Stimulated activated CD4-positive, alpha-beta T cell treated with anti-CD3 and anti-CD28 coated beads, TNF-alpha, amount 100 ng/mL, for 4 hours (primary cell): ENCODE measurements at places on chromosomes 6 and 20.

- DNase-seq: no peak
These were observed 851.2 kb upstream of the EYS start for GRCh38 chr6:66558189-66558588.

GRCh38 chr6:33989016-33989854, 156.7 kb downstream of the GRM4 start:
- no peak for DNase-seq

GRCh38 chr20:46802722-46803121, 91.9 kb upstream of the EYA2 start:
- no peak for DNase-seq

DNA sequence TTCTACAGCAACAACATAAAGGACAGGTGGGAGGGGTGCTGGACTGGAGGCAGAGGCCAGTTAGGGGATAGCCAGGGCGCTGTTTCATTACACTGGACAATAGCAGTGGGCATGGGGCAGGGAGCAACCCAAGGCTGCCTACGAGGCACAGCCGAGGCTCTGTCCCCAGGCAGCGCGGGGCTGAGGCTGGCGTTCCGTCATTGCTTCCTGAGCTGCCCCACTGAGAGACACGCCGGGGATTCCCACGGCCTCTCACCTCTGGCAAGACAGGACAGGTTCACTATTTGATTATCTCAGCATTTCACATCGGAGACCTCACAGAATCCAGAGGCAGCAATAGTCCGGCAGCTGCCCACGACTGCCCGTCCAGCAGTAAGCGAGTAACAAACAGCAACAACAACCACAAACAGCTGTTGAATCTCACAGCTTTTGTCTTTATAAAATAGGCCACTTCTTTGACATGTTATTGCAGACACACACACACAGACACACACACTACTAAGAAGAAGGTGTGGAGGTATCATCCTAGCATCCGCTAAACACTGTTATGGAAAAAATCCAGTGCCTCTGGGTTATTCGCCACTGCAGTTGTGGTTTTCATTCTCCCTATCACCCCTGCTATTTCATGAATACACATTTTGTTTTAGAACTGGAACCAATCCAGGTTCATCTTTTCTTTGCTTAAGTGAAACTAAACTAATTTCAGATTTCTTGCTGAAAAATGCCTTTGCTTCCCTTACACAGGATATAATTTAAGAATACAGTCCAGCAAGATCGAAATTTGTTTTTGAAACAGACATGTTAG, 19.5 kb downstream of the KIF25 start:
- no peak for DNase-seq

- DNase-seq: no peak
These were observed 38.3 kb upstream of the FAM184A start for GRCh38 chr6:119116712-119117281.

DNA sequence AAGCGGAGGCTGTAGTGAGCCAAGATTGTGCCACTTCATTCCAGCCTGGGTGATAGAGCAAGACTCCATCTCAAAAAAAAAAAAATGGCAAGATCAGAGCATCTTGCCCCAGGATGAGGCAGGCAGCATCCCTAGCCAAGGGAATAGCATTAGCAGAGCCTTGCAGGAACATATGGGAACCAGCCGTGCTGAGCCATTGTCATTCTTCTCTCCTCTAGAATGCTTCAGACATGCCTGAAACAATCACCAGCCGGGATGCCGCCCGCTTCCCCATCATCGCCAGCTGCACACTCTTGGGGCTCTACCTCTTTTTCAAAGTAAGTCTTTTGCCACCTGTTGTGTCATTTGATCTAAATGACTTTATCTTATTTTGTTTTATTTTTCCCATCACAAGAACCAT, 13.0 kb downstream of the HM13 start:
- DNase-seq: no peak

DNA sequence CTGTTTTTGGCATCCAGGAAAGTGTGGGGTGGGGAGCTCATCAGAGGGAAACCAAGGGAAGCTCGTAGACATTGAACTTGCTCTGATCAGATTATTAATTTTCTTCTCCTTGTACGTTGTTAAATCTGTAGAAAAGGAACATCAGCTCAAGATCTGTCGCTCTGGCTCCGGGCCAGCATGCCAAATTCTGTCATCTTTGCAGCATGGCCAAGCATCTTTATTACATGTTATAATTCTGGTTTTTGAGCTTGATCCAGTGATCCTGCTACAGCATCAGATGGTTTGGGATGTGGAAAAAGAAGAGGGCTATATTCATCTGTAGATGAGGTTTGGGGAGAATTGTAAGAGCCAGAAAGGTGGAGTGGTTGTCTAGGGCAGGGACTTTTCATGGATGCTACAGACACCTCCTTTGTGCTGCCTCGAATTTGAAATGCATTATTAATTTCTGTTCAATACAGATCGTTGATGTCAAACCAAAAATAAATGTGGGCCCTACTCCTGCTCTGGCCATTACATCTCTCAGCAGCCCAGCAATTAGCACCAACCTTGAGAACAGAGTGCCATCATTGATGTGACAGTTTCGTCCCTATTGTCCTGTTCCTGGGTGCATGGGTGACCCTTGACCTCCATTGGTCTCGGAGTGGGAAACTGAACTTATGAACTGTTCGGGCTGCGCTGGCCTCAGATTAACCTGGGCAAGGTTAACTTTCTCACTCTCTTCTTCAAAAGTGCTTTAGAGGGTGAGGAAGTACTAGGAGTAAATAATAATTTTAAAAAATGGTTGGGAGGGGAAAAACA, 250.8 kb downstream of the SOX4 start:
- no peak for DNase-seq

GRCh38 chr6:37640786-37641395, 56.8 kb downstream of the MDGA1 start:
- no peak for DNase-seq

DNA sequence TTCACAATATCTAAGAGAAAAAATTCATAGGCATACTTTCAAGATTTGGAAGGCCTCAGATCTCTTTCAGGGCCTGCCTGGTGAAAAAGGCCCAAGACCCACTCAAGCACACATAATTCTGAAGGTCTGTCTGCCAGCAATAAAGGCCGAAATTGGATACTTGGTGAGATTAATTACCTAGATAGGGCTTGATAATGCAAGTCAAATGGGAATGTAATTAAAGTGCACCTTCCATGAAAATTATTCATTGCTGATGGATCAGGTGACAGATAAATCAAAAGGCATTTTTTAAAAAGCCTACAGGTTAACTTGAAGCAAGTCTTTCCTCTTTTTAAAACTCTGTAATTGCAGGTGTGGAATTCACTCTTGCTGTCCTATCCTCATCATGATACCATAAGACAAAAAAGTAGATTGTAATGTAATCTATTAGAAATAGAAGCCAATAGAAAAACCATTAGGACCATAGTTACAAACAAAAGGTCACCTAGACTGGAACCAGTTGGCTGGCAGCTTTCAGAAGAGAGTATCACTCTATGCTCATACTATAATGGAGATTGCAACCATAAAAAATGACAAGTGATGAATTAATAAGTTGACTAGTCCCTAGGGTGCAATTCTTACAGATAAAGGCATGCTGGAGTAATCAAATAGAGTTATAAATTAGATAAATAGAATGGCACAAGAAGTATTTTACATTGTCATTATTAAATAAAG, 77.3 kb downstream of the EPHA7 start:
- no peak for DNase-seq

- DNase-seq: no peak
These were observed 887 bp upstream of the AIF1 start for GRCh38 chr6:31614075-31614619.

DNA sequence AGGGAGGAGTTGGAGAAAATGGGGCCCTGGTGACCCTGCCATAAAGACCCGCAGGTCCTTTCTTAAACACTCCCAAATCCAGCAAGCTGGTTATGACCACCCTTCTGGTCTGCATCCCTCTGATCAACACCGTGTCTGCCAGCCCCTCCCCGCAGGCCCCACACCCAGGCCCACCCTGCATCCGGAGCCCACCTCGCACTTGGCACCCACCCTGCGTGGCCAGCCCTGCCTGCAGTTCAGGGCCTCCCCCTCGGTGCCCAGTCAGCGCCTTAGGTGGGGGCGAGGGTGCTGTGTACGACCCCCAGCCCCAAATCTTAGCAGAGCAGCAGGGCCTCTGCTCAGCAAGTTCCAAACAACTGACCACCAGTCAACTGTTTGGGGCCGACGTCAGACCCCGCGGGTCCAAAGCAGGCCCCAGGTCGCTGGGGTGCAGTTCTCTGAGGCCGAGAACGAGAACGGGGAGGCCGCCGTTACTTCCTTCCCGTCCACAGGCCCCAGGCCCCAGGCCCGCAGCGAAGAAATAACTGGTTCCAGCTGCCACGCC, 1.2 kb downstream of the ACSS1 start:
- DNase-seq: no peak

- DNase-seq: no peak
These were observed 18.4 kb downstream of the EDN3 start for GRCh38 chr20:59318803-59319202.
